ENCODE measurements at places on chromosomes 16 and 17.

GRCh38 chr17:81206166-81206565 lies 16.6 kb downstream of the CEP131 start:
- DNase-seq = no peak

- DNase-seq = no peak
These were observed 1380.6 kb downstream of the CDH8 start for GRCh38 chr16:60655514-60656153.

- DNase-seq = no peak
These were observed 44.7 kb upstream of the HS3ST3A1 start for GRCh38 chr17:13646411-13646810.

DNA sequence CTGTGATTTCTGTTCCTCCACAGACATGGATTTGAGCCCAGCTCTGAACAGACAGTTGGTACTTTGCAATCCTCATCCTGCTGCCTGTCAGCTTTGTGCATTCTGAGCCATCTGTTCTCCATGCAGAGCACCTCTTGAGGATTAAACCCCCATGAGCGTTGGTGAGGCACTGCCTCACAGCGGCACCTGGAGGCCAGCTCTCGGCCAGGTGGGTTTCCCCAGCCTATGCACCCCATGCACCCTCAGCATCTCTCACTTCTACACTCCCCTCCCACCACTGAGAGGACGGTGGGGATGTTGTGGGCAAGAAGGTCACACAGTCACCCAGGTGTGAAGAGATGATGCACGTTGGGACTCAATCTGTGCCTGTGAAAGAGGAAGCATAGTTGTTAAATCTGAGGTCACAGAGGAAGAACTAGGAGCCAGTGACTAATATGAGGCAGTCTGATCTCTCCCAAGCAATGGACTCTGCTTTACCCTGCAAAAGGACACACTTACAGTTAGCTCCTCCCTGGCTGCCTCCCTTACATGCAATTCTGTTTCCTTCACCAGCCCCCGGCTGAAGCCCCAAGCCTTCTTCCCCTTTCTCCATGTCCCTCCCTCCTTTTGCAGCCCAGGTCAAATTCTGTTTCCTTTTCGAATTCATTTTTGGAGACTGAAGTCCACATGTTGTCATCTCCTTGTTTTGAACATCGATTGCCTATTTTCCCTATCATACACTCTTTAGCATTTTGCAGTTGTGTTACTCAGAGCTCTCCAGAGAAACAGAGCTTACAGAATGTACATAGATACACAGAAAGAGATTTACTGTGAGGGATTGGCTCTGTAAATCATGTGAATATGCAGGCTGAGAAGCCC lies 58.5 kb downstream of the HS3ST3B1 start:
- DNase-seq = peak; percentile 14

GRCh38 chr17:80023481-80024205 lies 12.0 kb downstream of the TBC1D16 start:
- no peak for DNase-seq

DNA sequence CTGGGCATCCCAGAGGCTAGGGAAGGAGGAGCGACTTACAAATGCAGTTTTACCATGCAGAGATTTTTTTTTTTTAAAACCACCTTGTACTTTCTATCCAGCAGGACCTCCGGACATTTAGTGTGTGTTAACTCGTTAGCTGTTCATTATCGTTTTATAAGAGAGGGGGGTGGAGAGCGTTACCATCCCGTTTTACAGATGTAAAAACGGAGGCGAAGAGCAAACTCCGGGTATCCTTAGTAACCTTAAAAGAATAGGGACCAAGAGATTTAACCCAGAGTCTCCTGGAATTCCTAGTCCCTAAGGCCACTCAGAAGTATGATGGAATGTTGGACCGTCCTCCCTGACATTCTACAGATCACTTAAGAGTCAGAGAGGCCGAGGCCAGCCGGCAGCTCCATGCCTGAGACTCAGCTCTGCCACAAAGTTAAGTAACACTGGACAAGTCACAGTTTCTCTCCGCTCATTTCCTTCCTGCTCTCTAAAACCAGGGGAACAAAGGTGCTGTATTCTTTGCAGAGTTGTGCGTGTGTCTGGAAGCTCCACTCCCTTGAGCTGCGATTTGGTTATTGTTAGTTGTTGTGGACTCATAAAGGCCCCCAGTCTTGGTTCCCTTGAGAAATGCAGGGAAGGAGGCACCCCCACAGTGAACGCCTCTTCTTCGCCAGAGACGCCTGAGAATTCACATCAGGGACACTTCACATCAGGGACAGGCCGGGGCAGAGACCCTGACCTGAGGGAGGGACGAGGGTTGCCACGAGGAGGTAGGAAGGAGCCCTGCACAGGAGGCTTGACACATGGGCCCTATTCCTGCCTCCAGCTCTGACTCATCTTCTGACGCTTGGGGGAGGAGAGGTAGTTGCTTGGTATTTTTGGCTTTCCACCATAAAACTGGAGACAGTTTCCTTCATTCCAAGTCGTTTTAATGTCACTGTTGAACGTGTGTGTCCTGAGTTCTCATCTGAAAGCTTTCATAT lies 1.2 kb downstream of the DUSP14 start:
- no peak for DNase-seq

DNA sequence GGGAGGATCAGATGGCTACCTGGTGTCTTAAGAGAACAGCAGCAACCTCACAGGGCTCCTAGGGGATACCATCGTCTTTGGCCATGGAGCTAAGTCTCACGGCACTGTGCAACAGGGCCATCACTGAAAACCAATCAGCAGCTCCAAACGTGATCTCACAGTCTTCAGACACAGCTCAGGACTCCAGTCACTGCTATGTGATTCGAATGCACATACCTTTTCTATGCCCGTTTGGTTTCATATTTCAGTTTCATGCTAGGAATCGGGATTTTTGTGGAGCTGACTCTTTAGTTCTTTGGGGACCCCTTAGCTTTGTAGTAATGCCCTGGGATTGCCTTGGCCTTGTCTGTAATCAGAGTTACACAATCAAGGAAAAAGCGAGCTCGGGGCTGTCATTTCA lies 162.8 kb upstream of the CDH11 start:
- DNase-seq = no peak

Measured in activated CD8-positive, alpha-beta memory T cell treated with anti-CD3 and anti-CD28 coated beads for 4 hours (primary cell).